CD4-positive, alpha-beta T cell treated with Interleukin-4 for 4 hours (primary cell): ENCODE measurements at places on chromosomes 16 and 17.

- DNase-seq: peak; percentile 7
Measured at GRCh38 chr16:53131050-53131362, 76.2 kb downstream of the CHD9 start.

DNA sequence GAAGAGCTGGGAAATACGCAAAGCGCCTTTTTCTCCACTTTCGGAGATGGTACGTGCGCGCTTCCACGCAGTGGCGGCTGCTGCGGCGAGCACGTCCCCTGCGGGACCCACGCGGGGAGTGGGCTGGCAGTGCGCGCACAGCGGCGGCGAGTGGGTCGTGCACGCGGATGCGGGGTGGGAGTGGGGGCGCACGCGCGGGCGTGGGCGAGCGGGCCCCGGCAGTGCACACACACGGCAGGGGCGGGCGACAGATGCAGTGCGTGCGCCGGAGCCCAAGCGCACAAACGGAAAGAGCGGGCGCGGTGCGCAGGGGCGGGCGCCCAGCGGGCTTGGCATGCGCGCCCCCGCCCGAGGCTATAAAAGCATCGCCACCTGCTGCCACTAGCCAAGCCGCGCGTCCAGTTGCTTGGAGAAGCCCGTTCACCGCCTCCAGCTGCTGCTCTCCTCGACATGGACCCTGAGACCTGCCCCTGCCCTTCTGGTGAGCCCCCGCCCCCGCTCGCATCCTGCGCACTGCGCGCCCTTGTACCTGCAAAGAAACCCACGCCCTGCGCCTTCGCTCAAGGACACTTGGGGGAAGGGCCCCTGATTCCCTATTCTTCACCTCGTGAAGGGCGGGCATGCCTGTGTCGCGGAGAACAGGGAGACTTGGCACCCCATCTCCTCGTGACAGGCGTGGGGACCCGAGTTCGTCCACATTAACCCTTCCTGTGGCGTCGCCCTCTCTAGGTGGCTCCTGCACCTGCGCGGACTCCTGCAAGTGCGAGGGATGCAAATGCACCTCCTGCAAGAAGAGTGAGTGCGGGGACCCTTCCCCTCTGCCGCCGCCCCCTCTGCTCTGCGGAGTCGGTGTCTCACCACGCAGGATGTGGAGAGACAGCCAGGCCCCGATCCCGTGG lies at the start of gene MT3:
TSS of gene MT3 (plus strand) at position 388 of the 899 bp plus-strand sequence. CDS start at position 451, 63 bp downstream.
- DNase-seq: no peak

- DNase-seq: no peak
Measured at GRCh38 chr16:57123216-57123973, 31.0 kb downstream of the CPNE2 start.

GRCh38 chr17:65690626-65691310 lies 129.3 kb upstream of the AXIN2 start:
- DNase-seq: no peak

GRCh38 chr16:68237243-68238028 lies 1.5 kb upstream of the ESRP2 start:
- DNase-seq: peak; percentile 89

DNA sequence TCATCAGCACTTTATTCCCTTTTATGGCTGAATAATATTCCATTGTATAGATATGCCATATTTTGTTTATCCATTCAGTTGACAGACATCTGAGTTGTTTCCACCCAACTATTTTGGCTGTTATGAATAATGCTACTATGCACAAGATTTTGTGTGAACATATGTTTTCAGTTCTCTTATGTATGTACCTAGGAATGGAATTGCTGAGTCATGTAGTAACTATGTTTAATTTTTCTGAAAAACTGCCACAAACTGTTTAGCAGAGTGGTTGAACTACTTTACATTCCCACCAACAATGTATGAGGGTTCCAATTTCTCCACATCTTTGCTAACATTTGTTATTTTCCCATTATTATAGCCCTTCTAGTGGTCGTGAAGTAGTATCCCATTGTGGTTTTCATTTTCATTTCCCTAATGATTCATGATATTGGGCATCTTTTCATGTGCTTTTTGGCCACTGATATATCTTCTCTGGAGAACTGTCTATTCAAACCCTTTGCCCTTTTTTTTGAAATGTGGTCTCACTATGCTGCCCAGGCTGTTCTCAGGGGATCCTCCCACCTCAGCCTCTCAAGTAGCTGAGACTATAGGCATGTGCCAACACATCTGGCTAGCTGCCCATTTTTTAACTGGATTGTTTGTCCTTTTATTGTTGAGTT lies 26.3 kb downstream of the SMURF2 start:
- DNase-seq: no peak

- DNase-seq: no peak
Measured at GRCh38 chr16:67463059-67463458, 17.9 kb downstream of the ATP6V0D1 start.

GRCh38 chr16:84628226-84628731 lies 10.4 kb upstream of the COTL1 start:
- no peak for DNase-seq

DNA sequence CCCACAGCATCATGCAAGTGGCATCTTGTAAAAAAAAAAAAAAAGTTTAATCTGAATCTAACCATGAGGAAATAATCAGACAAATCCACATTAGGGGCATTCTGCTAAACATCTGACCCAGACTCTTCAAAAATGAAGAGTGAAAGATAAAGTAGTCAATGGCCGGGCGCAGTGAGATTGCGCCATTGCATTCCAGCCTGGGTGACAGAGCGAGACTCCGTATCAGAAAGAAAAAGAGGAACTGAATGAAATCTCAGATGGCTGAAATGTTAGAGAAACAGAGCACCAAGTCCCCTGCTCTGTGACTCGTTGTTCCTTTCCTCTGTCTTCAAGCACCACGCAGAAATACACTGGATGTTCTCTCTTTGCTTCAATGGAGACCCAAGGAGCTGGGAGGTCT lies 12.7 kb upstream of the RNF135 start:
- DNase-seq: no peak

- DNase-seq: no peak
Measured at GRCh38 chr17:4971826-4972225, 4.2 kb upstream of the SPAG7 start.

DNA sequence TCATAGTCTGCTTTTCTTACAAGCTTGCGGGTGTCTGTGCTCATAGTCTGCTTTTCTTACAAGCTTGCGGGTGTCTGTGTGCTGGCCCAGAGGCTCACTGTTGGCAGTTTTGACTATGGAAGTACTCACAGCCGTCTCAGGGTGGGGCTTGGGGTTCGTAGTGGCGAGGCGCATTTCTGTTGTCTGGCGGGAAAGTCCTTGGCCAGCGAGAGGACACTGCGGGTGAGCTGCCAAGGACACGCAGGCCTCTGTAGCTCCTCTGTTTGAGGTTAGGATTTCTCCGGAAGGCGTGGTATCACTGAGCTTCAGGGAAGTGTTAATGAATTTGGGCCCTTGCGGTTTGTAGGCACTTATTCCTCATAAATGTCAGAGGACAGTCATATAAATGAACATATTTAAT lies 13.5 kb downstream of the TBCD start:
- no peak for DNase-seq

DNA sequence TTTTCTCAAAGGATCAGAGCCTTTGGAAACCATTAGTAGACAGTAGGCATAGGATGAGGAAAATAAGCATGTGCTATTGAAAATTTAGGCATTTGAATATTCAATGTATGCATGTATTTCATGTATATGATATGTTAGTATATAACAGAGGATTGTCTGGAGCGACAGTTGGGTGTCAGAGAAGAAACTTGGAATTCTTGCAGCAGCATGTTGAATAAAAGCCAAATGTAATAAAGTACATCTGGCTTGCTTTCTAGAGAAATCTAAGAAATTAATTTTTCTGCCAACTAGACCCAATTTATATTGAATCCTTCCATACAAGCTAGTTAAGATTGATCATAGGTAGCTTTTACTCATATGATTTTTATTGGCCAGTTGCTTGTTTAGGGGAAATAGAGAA lies 578.8 kb downstream of the CDH11 start:
- DNase-seq: no peak

- peak; percentile 80 for DNase-seq
Measured at GRCh38 chr17:47810200-47810821, 11.3 kb downstream of the OSBPL7 start.

DNA sequence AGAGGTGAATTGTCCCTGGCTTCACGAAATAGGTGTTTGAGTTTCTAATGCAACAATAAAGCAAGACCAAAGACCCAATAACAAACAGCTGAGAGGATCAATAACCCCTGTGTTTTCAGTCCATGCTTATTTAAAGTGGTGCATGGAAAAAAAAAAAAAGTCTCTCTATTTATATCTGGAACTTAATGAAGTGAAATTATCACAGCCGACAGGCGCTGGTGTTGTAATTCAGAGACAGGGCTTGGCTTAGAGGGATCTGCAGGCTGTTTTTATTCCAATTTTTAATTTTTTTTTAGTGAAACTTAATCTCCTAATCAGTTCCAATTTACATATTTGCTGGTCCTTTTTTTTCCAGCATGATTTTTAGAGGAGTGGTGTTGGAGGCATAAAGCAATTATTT lies 858.2 kb upstream of the SOX9 start:
- no peak for DNase-seq
